Hypothalamus (tissue), 51 donors: ENCODE measurements at places on chromosomes 11 and 22.

- DNase-seq = no peak
These were observed 7.1 kb upstream of the LTO1 start for GRCh38 chr11:69682221-69682620.

DNA sequence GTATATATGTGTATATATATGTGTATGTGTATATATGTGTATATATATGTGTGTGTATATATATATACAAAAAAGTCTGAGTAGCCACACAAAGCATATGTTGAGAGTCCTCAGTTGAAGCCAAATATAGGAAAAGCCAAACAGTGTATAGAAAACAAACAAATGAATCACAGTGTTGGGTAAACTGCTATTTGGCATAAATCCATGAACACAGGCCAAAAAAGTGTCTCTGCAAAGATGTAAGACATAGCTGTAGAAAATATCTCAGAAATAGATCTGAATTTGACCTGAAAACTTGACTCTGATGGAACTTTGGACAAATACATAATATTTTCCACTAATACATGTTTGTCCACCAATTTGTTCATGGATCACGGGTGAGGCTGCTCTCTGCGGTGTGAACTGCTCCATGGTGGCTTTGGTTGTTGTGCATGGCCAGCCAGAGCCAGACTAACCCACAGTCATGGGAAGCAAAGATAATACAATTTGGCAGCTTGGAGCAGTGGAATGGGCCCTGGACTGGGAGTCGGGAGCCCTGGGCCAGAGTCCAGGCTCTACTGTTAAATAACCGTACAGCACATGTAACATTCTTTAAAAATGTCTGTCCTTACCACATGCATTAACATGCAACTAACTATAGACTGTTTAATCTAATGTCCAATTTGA is 76.9 kb upstream of the EED start:
- DNase-seq = no peak

- DNase-seq = no peak
These were observed 78.4 kb upstream of the OR4B1 start for GRCh38 chr11:48138222-48138621.

GRCh38 chr11:10358696-10359095 is 53.8 kb downstream of the ADM start:
- DNase-seq = no peak

DNA sequence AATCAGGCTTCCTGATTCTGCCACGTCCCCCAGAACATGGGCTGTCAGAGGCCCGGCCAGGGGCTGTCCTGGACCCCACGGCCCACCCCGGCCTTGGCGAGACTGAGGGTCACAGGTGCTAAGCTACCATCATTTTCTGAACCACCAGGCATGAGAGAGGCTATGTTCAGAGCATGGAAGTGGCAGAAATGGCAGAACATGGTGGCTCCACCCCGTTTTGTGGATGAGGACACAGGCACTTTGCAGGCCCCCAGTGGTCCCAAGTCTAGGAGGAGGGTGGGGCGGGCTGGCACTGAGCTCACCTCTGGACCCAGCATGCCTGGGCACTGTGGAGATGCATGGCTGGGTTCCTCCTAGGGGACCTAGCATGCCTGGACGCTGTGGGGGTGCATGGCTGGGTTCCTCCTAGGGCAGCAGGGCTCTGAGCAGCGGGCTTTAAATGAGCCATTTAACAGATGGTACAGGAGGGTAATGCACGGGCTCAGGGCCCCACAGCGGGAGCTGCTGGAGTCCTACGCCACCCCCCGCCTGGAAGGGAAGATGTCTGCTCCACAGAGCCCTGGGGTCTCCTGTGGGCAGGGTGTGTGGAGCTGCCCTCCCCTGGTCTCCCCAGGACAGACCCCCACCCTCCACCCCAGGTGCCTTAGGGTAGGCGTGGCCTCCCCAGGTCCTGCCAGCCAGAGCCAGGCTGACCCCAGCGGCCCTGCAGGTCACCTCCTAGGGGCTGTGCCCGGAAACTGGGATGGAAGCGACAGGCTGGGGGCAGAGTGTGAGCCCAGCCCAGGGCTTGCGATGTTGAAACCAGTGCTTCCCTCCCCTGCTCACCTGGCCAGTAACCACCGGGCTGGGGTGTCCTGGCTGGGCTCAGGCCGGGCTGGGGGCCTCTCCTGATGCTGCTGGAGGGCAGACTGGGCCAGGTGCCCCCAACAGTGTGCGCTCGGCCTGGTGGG is 6.1 kb upstream of the MUC5AC start:
- no peak for DNase-seq

DNA sequence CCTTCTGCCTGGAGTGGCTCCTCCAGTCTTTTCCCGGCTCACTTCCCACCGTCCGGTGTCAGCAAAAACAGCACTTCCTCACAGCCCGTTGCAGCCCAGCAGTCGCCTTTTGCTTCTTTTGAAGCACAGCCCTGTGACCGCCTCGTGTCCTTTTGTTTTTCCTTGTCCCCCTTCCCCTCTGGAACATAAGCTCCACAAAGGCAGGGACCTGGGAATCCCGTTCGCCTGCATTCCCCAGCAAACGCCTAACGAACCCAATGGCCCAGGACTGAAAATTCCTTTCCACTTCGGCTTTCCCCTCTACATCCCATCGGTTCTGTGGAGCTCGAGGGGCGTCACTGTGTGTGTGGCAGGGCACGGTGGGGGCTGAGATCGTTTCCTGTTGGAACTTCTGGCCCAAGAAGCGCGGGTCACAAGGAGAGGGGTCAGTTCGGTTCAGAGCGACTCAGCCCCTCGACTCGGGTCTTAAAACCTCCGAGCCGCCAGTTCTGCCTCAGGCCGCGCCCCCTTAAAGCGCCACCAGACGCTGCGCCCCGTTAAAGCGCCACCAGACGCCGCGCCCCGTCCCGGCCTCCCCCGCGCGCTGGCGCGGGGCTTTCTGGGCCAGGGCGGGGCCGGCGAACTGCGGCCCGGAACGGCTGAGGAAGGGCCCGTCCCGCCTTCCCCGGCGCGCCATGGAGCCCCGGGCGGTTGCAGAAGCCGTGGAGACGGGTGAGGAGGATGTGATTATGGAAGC is 841 bp downstream of the RIC8A start:
- peak; percentile 55 for DNase-seq

- DNase-seq = no peak
These were observed 245.9 kb downstream of the MIAT start for GRCh38 chr22:26903030-26903856.
